ENCODE measurements at places on chromosomes 11 and 22.

DNA sequence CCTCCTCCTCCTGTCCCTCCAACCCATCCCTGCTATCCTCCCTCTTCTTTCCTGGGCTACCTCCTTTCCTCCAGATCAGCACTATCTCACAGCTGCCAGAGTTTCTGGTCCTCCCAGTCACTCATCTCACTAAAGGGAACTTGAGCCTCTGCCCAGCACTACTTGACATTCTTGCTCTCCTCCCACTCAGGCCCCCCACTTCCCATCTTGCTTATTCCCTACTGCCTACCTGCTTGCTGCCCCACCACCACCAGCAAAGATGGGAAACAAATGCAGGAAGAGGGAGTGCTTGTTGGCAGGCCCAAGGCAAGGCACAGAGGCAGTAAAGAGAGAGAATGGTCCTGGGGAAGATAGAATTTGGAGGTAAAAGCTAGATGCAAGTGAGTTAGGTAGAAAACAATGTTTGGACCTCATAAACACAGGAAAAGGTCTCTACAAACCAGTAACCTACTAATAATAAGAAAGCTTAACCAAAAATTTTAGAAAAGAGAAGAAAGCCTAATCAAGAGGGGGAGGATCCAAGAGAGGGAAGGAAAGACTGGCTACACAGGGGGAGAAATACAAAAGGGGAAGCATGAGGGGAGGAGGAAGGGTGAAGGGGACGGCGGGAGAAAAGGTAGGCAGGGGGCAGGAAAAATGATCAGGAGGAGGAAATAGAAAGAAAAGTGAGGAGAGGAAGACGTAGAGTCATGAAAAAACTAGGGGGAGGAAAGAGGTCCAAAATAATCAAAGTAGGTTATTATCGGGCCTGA, 63.6 kb downstream of the PAK1 start:
- DNase-seq: no peak

DNA sequence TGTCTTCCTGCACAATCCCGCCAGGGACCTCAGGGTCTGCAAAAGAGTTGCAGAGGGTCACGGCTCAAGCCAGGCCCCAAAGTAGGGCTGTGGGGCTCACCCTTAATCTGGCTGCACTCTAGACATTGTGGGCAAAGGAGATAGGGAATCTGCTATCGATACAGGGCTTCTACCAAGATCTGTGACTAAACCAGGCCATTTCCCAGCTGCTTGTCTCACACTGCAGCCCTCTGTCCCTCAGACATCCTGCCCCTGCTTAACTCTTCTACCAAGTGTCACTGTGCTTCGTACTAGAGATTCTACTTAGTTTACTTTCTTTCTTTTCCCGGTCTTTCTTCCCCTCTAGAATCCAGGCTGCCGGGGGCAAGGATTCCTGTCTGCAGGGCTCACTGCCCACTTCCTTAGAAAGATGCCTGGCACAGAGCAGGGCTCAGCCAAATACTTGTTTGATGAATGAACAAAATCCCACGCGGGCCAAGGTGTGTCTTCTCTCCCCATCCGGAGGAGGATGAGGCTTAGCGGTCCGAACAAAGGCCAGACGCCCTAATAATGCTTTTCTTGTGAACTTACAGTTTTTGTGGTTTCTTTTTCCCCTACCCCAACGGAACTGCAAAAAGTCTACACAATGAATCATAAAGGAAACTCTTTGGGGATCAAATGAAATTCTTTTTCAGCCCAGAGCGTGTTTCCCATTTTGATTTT, 61.3 kb upstream of the ANO1 start:
- DNase-seq: no peak

GRCh38 chr11:119474682-119475596, 52.0 kb upstream of the THY1 start:
- DNase-seq: no peak

GRCh38 chr11:73866586-73866996, 10.1 kb downstream of the COA4 start:
- no peak for DNase-seq

- DNase-seq: no peak
These were observed 13.9 kb downstream of the NEAT1 start for GRCh38 chr11:65436412-65437032.

- peak; percentile 21 for DNase-seq
These were observed 4.5 kb downstream of the SHISA8 start for GRCh38 chr22:41910050-41911000.

GRCh38 chr11:126461996-126462395, 106.5 kb downstream of the ST3GAL4 start:
- no peak for DNase-seq

DNA sequence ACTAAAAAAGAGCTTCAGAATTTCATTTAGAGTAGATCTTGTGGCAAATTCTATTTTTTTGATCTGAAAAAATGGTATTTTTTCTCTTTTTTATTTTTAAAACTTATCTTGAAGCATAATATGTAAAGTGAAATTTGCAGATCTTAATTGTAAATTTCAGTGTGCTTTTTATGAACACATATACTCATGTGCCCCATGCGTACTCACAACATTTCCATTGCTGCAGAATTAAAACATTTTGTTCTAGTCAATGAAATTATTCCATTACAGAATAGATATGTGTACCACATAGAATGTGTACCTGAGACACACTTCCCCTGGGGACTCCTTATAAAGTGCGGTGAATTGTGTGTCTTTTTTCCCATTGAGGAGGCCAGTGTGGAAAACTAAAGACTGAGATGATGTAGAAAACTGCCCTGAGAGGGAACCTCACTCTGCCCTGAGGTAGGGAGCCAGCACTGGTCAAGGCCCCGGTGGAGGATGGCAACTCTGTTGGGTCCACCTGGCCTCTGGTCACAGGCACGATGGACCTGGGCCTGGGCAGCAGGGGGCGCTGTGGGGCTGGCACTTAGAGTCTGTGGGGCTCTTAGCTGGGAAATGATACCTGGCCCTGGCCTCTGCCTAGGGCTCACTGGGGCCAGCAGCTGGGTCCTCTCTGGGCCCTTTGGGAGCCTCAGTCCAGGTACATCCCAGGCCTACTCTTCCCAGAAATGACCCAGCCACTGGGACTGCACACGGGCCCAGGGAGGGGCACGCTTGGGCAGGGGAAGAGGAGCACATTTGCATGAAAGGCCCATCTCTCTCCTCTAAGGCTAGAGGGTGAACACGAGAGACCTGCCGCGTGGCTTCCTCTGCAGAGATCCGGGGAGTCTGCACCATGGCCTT, 77.9 kb upstream of the TOP3B start:
- DNase-seq: peak; percentile 42

GRCh38 chr22:19748139-19748538, 12.4 kb upstream of the TBX1 start:
- no peak for DNase-seq

- no peak for DNase-seq
These were observed 75.5 kb downstream of the SCN3B start for GRCh38 chr11:123578778-123579481.

GRCh38 chr22:30574095-30574981, at the start of gene GAL3ST1:
Gene GAL3ST1, minus strand, starts transcription at chr22:30574665. Its CDS starts 17,273 bp downstream, at chr22:30557392.
- no peak for DNase-seq

DNA sequence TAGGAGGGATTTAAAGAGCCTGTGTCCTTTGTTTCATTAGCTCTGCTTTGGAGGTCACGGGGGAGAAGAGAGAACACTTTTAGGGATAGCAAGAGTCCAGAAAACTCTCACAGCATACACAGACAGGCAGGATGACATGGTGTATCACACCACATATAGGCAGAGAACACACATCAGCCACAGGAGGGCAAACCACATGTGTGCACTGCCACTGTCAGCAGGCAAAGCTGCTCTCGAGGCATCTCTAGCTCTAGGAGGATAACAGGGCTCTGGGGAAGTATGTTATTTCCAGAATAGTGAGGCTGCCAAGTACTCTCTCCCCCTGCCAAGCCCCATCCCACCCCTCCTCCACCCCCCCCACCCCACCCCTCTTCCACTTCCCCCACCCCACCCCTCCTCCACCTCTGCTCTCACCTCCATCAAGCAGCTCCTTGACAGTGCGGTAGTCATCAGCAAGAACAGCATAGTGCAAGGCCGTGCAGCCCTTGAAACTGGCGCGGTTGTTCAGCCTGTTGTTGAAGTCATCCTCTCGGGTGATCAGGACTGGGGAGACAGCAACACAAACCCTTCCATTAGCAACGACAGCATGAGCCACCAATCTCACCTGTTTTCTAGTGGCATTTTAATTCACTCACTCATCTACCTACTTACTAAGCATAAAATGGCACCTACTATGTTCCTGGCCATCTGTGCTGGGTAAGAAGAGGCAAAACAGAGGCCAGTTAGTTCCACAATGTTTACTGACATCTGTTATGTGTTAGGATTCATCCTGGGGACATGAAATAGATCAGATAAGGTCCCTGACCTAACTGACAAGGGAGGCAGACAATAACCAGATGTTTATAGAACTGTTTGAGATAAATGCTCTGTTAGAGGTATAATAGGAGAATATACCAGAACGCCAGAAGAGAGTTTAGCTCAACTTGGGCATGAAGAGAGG, 75.6 kb downstream of the CLPB start:
- no peak for DNase-seq

DNA sequence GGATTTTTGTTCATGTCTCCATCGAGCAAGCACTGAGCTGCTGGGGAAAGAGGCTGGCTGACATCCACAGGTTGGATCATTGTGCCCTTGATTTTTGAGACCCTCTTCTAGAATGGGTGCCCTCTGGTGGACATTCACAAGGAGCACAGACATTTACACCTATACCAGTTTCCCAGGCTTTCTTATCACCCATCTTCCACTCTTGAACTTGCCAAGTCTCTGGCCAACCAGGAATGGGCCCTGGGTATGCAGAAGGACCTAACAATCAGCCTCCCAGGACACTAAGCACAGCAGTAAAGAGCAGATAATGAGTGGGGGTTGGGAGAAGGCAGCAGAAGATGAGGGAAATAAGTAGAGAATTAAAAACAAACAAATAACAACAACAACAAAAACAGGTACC, 5.7 kb upstream of the INTS4 start:
- peak; percentile 28 for DNase-seq

- DNase-seq: no peak
These were observed 537.0 kb downstream of the BRD1 start for GRCh38 chr22:49290711-49291110.

GRCh38 chr22:16936625-16937024, 71.4 kb downstream of the GAB4 start:
- DNase-seq: no peak

GRCh38 chr22:24703101-24703500, 71.4 kb downstream of the PIWIL3 start:
- DNase-seq: no peak

DNA sequence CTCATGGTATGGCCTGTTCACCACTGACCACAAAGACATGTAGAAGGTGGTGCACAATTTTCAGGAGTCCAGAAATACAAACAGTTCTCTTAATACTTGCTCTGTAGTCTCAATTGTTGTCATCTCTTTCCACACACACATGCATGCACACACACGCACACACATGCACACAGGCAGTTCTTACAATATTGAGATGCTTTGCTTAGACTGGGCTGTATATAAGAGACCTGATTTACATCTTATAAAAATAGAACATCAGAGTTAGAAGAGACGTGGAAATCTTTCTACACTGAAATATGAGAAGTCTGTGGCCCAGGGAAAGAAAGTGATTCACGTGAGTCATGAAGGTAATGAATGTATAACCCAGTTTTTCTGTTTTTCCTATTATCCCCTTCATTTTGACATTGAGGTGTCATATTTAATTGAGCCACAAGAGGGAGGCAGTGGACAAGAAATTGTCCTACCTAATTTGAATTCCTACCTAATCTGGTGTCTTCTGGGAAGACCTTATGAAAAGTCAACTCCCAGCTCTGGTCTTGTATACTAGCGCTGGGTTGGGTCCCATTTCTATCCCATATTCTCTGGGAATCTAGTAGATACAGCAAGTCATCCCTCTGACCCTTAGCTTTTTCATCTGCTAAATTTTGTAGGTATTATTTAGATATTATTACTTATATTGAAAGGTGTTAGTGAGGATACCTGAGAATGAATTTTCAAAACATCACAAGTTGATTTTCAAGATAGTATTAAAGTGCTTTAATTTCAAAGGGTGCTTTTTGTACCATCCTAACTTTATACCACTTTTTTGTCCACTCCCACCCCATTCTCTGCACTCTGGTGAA, 14.9 kb upstream of the MS4A4A start:
- no peak for DNase-seq

- DNase-seq: no peak
These were observed 289.8 kb downstream of the CTTN start for GRCh38 chr11:70688142-70688541.

GRCh38 chr22:46292732-46293131, 3.9 kb upstream of the GTSE1 start:
- DNase-seq: no peak

GRCh38 chr22:20022978-20023613, 2.2 kb downstream of the TANGO2 start:
- no peak for DNase-seq
